Neural progenitor cell (in vitro differentiated cells): ENCODE measurements at places on chromosomes 3 and 15.
A peak's percentile ranks its signal among the peaks of the same experiment; 100 is the strongest.

GRCh38 chr3:41652931-41653330 lies 309.0 kb downstream of the ULK4 start:
- no peak overlapping the region for H3K4me3 ChIP-seq
- H3K27me3 ChIP-seq = no peaks in the 10 kb centered on the region
- H3K36me3 ChIP-seq = no peaks in the 10 kb centered on the region
- no peak overlapping the region for H3K27ac ChIP-seq

DNA sequence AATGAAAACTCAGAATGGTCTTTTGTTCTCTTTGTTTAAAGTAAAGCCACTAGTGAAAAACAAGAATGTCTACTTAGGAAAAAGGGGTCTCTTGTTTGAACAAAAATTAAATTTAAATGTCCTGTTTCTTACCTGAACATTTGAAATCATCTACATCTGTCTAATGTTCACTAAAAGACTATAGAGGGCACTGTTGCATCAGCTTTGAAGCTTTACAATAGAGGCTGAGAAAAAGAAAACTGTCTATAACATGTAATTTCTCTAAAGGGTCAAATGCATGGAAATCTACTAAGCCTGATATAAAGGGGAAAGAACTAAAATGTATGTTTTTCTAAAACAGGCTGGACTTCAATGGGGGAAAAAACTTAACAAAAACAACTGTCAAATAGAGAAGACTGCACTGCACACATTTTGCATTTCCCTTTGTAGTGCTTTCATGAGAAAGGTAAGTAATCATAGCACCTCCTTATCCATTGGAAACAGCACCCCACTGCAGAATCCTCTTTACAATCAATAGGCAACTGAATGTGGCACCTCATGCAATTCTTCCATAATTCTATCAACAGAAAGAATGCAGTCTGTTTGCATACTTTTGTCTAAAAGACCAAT lies 26.3 kb downstream of the DPH6 start:
- no peaks in the 10 kb centered on the region for H3K27me3 ChIP-seq
- H3K4me1 ChIP-seq = peaks cover 11% of the 10 kb centered on the region
- H3K4me3 ChIP-seq = no peak overlapping the region

DNA sequence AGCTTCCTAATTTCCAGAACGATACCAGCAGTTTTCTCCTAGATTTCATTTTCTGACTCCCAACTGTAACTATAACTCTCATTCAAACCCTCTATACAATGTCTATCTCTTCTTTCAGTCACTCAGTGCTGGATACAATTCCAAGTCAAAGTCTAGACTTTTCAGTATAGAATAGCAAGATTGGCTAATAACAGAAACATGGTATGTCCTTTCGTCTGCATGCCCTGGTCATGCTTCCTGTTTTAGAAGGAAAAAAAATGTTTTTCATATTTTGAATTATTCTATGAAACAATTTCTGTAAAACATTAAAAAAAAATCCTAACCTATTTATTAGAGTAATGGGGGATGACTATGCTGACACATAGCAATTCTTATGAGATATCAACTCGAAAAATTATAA lies 180.0 kb downstream of the KCNAB1 start:
- peaks cover under 1% of the 10 kb centered on the region for H3K27me3 ChIP-seq
- H3K27ac ChIP-seq = no peak overlapping the region
- H3K4me1 ChIP-seq = no peaks in the 10 kb centered on the region
- H3K36me3 ChIP-seq = no peaks in the 10 kb centered on the region

DNA sequence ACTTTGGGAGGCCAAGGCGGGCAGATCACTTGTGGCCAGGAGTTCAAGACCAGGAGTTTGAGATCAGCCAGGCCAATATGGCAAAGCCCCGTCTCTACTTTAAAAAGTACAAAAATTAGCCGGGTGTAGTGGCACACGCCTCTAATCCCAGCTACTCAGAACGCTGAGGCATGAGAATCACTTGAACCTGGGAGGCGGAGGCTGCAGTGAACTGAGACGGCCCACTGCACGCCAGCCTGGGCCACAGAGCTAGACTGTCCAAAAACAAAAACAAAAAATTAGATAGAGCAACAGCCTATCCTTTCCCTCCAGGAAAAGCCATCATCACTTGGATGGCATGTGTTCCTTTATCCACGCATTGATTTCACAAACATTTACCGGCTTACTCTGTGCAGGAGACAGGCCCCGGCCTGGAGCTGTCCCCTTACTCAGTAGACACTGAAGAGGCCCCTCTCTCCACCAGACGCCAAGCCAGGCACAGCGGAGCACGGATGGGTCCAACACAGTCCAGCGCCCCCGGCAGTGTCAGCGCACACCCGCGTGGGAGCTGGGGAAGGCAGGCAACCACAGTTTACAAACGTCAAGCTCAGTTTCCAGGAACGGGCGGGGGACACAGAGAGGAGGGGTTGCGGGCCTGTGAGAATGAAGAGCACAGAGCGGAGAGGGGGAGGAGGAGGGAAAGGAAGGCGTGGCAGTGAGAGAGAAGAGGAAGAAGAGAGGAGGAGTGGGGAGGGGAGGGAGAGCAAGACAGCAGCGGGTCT lies 3.1 kb downstream of the GP5 start:
- peaks cover 8% of the 10 kb centered on the region for H3K4me1 ChIP-seq
- DNase-seq = peak; percentile 56
- no peak overlapping the region for H3K27ac ChIP-seq
- peaks cover 56% of the 10 kb centered on the region for H3K27me3 ChIP-seq
- no peaks in the 10 kb centered on the region for H3K36me3 ChIP-seq

- H3K27ac ChIP-seq = no peak overlapping the region
- H3K27me3 ChIP-seq = no peaks in the 10 kb centered on the region
- H3K36me3 ChIP-seq = peaks cover 3% of the 10 kb centered on the region
- H3K4me1 ChIP-seq = peaks cover 6% of the 10 kb centered on the region
- H3K4me3 ChIP-seq = no peak overlapping the region
Observed at GRCh38 chr15:60054472-60054871, 50.4 kb downstream of the FOXB1 start.

- no peaks in the 10 kb centered on the region for H3K4me1 ChIP-seq
- no peak overlapping the region for H3K4me3 ChIP-seq
- no peak for DNase-seq
- H3K36me3 ChIP-seq = no peaks in the 10 kb centered on the region
Observed at GRCh38 chr3:113565555-113565954, 33.2 kb downstream of the SIDT1 start.

DNA sequence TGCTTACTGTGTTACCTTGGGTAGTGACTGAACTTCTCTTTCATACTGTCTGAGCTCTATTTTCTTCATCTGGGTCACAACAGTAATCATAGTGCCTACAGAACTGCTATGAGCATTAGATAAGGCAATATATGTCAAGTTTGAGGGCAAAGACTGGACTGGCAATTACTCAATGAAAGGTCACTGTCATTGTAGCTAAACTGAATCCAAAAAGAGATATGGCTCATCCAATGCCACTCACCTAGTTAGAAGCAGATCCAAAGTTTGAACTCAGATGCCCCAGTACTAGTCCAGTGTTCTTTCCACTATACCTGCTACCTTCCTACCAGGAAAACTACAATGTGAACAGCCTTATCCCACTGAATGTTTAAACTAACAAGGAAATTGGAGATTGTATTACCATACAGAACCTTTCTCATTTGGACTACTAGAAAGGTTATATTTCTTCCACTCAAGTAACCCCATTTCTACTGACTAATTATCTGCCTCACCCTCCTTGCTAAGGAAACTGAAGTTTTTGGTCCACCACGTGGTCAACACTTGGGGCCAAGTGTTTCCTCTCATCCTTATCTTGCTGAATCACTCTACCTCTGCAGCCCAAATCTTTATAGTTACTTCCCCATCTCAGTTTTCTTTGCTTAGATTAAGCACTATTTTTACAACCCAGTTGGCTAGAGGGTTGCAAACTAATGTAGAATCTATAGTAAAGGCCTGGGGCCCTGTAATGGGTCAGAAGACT lies 202.3 kb upstream of the LPP start:
- no peak overlapping the region for H3K27ac ChIP-seq
- H3K4me3 ChIP-seq = no peak overlapping the region
- DNase-seq = no peak
- H3K27me3 ChIP-seq = no peaks in the 10 kb centered on the region
- no peaks in the 10 kb centered on the region for H3K4me1 ChIP-seq

DNA sequence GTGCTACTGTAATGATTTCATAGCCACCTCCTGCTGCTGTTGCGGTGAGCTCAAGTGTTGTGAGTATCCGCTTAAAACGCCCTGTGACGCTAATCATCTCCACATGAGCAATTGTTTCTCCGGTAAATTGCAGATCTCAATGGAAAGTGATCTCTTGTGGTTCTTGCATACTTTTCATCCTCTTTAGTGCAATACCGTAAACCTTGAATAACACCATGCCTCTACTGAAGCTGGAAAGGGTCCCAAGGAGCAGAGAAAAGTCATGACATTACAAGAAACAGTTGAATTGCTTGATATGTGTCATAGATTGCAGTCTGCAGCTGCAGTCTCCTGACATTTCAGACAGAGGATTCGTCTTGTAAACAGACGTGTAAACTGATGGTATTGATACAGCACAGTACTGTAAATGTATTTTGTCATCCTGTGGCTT lies 6.0 kb upstream of the CEMIP start:
- peaks cover 16% of the 10 kb centered on the region for H3K27me3 ChIP-seq
- no peaks in the 10 kb centered on the region for H3K4me1 ChIP-seq
- H3K4me3 ChIP-seq = no peak overlapping the region
- no peak overlapping the region for H3K27ac ChIP-seq
- DNase-seq = no peak

GRCh38 chr3:126678693-126679317 lies 23.9 kb upstream of the TXNRD3 start:
- H3K27ac ChIP-seq = no peak overlapping the region
- H3K27me3 ChIP-seq = peaks cover 52% of the 10 kb centered on the region

GRCh38 chr3:42488687-42489086 lies 13.8 kb upstream of the VIPR1 start:
- no peak for DNase-seq
- no peak overlapping the region for H3K4me3 ChIP-seq
- H3K36me3 ChIP-seq = no peaks in the 10 kb centered on the region
- no peak overlapping the region for H3K27ac ChIP-seq

DNA sequence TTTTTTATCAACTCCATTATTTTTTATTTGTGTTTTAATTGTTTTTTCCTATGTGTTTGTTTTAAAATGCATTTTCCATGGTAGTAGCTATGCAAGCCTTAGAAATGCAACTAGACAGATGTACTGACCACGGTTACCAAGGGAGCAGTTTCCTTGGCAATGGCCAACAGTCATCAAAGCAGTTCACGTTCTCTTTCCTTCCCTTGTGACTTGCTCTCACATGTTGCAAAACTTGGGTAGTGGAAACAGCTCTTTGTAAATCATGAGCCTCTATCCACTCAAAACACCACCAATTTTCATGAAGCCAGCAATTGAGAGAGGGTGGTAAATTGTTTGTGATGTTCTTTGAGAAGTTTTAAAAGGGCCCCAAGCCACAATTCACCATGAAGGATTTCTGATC lies 499.4 kb upstream of the MDFIC2 start:
- no peak for DNase-seq
- H3K36me3 ChIP-seq = no peaks in the 10 kb centered on the region
- H3K4me3 ChIP-seq = no peak overlapping the region
- no peaks in the 10 kb centered on the region for H3K4me1 ChIP-seq
- H3K27ac ChIP-seq = no peak overlapping the region

DNA sequence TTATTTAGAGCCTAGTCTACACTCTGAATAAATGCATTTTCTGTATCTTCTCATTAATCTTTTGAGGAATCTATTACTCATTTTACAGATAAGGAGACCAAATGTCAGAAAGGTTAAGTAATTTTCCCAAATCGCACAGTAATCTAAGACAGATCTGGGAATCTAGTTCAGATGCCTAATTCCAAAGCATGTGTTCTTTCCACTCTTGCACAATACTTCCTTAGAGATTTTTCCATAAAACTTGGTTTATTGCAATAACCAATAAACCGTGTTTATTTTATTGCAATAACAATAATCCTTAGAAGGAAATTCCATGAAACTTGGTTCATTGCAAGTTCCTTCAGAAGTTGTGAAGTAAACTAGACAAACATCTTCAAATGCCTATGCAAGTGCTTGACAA lies 17.4 kb upstream of the COL8A1 start:
- no peak for DNase-seq
- H3K36me3 ChIP-seq = no peaks in the 10 kb centered on the region
- H3K4me3 ChIP-seq = no peak overlapping the region
- no peaks in the 10 kb centered on the region for H3K4me1 ChIP-seq
- no peak overlapping the region for H3K27ac ChIP-seq
- H3K27me3 ChIP-seq = no peaks in the 10 kb centered on the region

DNA sequence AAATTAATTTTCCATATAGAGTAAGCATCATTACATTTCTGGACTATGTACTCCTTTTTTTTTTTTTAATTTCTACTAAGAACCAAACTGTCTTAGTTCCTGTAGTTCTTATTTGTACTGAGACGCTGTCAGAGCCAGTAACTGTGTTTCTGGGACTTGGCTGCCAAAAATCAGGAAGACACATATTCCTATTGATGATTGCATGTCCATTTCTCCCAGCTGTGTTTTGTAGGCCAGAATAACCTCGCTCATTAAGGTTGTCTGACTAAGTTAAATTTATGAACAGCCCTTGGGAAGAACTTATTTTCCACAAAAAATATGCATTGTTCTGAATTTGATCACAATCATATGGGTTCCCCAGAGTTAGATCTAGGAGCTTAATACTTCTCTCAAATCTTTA lies 29.5 kb downstream of the PLSCR5 start:
- DNase-seq = no peak
- H3K27me3 ChIP-seq = no peaks in the 10 kb centered on the region
- H3K36me3 ChIP-seq = no peaks in the 10 kb centered on the region

DNA sequence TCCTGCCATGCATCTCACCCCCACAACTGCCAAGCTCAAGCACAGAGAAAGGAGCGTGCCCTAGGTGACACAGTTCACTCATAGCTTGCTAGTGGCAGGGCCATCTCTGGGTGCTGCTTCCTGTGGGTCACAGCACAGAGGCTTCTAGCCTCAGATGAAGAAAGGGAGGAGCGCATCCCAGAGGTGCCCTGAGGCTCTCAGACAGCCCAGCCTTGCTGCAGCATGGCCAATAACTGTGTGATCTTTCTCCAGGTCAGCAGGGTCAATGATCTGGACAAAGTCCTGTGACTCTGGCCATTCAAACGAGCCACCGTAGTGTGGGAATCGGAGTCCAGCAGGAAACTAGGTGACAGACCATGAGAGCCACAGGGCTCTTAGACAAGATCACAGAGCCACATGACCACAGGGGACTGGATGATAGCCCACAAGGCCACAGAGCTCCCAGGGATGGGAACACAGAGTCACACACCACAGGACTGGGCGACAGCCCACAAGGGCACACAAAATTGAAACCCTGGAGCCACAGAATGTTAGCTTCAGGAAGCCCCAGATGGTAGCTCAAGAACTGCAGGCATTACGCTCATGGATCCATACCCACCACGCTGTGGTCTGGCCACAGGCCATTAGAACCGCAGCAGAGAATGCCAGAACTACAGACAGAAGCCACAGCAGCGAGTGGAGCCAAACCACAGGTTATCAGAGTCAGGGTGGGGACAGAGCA lies 25.9 kb upstream of the GRIP2 start:
- DNase-seq = no peak
- no peaks in the 10 kb centered on the region for H3K27me3 ChIP-seq
- no peak overlapping the region for H3K27ac ChIP-seq
- H3K4me1 ChIP-seq = peaks cover 7% of the 10 kb centered on the region
- H3K4me3 ChIP-seq = no peak overlapping the region
